ENCODE measurements at places on chromosomes 11 and 22.
A peak's percentile ranks its signal among the peaks of the same experiment; 100 is the strongest.

DNA sequence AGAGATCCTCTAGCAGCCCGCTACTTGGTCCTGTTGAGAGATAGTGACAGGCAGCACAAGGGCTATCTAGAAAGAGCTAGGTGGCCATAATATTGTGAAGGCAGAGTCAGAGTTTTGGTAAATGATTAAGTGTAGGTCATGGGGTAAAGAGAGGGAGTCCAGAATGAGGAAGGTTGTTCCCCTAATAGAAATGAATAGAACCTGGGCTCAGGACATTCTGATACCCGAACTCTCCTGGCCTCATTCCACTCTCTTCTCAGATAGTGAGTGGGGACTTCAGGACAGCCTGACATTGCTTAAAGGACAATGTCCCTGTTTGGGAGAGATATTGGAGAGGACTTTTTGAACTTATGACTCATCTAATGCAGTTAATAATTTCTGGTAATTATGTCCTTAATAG lies 20.6 kb downstream of the SLC5A1 start:
- DNase-seq = no peak

- no peak for DNase-seq
Measured at GRCh38 chr22:24323233-24323632, 52.6 kb downstream of the SPECC1L start.

- DNase-seq = no peak
Measured at GRCh38 chr22:43923191-43923590, 414 bp upstream of the PNPLA3 start.

DNA sequence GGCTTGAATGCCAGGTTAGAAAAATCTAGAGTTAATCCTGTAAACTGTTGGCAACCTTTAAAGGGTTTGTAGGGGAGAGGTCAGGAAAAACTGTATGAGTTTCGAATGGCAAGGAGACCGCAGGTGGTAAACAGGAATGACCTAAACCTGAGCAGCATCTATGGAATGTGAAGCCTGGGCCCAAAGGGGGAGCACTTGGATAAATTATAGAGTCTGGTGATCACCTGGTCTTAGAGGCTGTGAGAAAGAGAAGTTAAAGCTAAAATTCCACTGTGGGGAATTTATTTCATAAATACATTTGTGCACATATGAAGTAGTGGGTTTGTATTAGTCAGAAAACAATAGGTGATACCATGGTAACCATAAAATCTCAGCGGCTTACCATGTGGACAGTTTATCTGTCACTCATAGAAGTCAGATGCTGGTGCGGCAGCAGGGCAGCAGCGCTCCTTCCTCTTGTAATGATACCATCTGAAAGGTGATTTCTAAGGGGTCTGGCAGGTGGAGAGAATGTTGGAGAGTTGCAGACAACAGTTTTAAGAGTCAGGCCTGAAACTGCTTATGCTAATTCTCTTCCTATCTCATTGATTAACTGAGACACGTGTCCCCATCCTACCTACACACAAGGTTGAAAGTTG lies 1104.4 kb upstream of the CCDC90B start:
- no peak for DNase-seq

DNA sequence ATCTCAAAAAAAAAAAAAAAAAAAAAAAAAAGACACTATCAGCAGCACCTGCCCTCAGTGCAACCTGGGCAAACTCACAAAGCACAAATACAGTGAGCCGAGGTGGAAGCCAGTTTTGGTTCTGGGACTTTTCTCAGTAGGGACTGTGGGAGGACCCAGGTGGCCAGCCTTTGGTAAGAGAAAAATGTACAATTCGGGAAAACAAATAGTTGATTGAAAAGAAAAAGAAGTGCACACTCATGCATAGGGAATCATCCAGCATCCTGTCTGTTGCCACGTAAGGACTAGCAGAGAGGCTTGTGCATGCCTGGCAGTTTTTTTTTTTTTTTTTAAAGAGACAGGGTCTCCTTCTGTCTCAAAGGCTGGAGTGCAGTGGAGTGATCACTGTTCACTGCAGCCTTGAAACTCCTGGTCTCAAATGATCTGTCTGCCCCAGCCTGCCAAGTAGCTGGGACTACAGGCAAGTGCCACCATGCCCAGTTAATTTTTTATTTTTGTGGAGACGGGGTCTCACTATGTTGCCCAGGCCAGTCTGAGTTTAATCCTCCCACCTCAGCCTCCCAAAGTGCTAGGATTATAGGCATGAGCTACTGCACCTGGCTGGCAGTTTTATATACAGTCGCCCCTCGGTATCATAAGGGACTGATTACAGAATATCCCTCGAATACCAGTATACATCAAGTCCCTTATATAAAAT lies 36.7 kb downstream of the TPST2 start:
- DNase-seq = no peak

DNA sequence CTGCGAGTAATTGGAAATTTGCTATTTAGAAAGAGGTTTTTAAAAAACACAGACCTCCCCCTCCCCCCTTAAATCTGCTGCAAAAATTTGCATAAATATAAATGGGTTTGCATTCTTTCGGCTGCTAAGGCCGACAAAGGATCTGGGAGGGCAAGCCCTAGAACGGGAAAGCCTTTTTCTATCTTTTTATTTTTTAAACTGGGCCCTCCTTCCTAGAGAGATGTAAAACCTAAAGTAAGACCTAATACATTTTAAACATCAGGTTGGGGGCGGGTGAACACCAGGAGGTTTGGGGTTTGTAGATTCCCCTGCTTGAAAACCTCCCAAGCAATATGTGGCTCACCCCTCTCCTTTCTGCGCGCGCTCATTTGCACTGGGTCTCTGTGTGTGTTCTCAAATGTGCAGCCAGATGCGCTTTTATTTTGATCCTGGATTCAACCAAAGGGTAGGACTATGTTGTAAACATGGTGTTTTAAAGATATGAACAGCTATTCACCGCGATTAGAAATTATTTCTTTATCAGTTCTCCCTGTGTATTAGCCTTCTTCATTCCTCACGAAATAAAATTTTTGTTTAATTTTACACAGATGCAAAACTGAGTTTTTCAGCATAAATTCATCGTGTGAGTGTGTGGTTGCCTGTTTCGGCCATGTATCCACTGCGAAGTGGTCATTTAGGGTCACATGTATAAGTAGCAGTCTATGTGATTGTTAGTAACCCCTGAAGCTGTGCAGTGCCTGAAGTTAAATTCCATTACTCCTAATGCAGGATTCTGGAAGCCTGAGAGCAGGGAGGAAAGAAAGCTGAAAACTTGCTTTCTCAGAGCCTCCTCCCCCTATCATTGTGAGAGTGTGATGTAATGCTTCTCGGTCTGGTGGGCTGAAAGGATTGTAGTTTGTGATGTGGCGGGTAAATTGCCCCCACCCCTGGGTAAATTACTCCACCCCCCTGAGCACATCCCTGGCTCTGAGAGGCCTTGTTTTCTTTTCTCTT lies 988 bp downstream of the TNRC6B start:
- no peak for DNase-seq

GRCh38 chr11:43397251-43397650 lies 38.5 kb downstream of the TTC17 start:
- no peak for DNase-seq

- DNase-seq = no peak
Measured at GRCh38 chr22:32917577-32918354, 116.3 kb downstream of the TIMP3 start.

GRCh38 chr22:33873186-33873585 lies 47.1 kb downstream of the LARGE1 start:
- no peak for DNase-seq

DNA sequence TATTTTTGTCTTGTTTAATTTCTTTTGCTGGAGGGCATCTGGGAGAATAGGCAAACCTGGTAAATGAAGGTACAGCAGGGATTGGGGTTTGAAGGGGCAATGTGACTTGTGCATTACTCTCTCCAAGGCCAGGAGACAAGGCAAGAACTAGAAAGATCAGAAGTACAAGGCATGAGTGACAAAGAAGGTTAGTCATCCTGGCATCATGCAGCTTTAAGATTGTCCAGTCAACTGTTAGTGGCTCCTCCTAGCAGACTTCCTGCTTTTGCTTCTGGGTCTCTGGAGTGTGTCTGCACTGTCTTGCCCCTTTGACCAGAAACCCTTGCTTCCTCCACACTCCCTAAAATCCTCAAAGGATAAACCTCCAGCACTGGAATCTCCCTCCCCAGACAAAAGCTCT lies 27.2 kb upstream of the GLYATL1 start:
- no peak for DNase-seq

DNA sequence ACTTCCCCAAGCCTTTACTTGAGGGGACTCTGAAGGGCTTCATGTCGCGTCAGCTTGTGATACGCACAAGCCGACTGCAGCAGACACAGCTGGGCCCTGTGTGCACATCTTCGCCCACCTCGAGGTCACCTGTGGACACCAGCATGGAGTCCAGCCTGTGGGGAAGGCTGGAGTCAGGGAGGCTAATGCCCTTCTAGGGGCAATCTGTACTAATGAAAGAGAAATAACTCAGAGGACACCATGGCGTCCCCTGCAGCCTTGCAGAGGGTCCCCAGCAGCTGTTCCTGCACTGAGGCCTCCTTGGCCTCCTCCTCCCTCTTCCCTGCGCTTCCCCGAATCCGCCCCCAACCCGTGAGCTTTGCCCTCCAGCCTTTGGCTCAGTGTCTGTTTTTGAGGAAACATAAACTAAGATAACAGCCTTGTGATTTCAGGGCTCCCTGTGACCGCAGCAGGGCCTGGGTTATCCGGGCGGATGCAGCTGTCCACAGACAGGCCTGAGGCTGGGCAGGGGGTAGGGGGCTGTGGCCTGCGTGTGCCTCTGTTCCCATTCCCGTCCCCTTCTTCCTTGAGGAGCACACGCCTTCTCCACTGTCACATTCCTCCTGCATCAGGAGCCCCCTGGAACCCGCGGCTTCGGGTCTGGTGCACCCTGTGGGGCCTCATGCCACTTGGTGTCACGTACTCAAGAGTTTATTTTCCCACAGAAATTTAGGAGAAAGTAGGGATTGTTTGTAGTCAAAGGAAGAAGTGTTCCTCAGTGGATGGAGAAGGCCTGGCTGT lies 25.0 kb downstream of the KRTAP5-5 start:
- DNase-seq = no peak

DNA sequence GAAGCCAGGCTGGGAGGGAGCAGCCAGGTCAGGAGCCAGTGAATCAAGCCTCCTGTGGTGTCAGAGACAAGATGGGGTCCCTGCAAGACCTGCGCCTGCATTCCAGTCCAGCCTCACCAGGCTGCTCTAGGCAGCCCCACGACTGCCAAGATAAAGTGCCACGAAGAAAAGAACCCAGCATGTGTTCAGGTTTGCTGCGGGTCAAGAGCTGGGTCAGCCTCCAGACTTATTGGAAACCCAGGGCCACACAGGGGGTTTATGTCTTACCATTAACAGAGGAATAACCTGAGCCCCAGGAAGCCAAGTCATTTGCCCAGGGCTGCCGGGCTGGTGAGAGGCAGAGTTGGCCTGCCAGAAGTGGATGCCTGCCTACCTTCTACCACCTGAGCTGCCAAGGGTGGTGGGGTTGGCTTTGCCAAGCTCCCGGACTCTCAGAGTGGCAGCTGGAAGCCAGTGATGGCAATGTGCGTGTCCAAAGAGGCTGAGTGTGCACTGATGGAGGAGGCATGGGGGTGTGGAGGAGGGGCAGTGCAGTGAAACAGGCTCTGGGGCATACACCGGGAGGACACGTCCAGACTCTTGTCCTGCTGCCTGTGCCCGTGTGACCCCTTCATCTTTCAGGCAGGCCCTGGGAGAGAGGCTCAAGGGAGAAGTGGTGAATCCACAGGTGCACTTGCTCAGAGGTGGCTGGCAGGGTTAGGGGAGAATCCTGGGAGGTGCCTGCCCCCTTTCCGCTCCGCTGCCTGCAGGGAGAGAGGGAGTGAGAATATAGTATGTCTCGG lies 1.7 kb downstream of the RASD2 start:
- DNase-seq = no peak

DNA sequence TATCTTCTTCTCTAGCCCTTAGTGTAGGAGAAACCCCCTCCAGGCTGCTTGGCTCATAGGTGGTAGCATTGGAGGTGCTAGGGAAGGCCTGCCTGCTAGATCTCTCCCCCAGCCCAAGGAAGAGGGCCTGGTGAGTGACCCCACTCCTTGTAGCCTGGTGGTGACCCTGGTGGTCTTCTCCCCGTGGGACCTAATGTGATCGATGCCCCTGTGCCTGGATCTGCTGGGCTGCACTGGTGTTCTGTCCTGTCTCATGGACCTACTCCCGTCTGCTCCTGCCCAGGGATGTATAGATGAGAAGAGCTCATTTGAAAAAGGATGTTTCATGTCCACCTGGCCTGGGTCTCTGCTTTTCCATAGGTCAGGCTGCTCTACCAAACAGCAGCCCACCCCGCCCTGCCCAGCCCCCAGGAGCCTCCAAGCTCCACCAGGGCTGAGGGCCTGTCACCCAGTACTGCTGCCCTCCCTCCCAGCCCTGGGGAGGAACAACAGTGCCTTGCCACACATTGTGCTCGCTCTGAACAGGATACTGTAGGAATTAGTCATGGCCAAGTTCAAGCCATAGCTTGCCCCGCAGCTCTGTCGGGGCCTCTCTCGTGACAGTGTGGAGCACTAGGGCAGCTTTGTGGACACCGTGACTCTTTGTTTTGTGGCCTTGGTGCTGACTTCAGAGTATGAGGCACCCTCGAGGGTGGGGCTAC lies 19.7 kb downstream of the SLC37A2 start:
- no peak for DNase-seq

DNA sequence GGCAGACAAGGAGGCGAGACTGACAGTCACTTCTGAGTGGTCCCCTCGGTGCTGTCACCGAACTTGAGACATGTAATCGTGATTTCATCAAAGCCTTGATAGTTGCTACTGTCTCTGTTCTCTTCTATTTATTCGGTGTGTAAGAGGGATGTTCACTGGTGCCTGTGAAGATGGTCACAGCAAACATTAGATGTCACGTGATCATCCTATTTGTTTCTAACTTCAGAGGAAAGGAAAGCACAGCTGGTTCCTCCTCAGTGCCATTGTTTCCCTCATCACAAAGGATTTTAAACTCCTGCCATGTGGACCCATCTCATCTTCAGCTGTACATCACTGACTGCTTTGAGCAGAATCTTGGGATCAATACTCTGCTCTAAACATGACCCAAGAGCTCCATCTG lies 73.1 kb upstream of the CLMP start:
- DNase-seq = no peak

GRCh38 chr22:21778705-21779363 lies 43.2 kb upstream of the YPEL1 start:
- no peak for DNase-seq

GRCh38 chr11:128604723-128605122 lies 17.4 kb upstream of the ETS1 start:
- DNase-seq = no peak

GRCh38 chr11:74232311-74232950 lies 61.3 kb downstream of the PPME1 start:
- DNase-seq = no peak

GRCh38 chr22:25182131-25183110 lies 17.2 kb upstream of the CRYBB3 start:
- no peak for DNase-seq

- DNase-seq = peak; percentile 27
Measured at GRCh38 chr11:33987975-33988580, 63.5 kb upstream of the CAPRIN1 start.

GRCh38 chr22:29331213-29331612 lies 15.7 kb upstream of the RASL10A start:
- no peak for DNase-seq

- DNase-seq = no peak
Measured at GRCh38 chr11:116892374-116892773, 55.0 kb upstream of the APOA1 start.

- no peak for DNase-seq
Measured at GRCh38 chr11:86809561-86809960, 9.2 kb downstream of the PRSS23 start.
